Stimulated activated CD4-positive, alpha-beta T cell treated with anti-CD3 and anti-CD28 coated beads, Interleukin-1b, Interleukin-23, amount 100 ng/mL, for 48 hours (primary cell): ENCODE measurements at places on chromosomes 1 and 21.
A peak's percentile ranks its signal among the peaks of the same experiment; 100 is the strongest.

GRCh38 chr21:38039369-38039768, 123.1 kb upstream of the KCNJ6 start:
- no peak for DNase-seq

DNA sequence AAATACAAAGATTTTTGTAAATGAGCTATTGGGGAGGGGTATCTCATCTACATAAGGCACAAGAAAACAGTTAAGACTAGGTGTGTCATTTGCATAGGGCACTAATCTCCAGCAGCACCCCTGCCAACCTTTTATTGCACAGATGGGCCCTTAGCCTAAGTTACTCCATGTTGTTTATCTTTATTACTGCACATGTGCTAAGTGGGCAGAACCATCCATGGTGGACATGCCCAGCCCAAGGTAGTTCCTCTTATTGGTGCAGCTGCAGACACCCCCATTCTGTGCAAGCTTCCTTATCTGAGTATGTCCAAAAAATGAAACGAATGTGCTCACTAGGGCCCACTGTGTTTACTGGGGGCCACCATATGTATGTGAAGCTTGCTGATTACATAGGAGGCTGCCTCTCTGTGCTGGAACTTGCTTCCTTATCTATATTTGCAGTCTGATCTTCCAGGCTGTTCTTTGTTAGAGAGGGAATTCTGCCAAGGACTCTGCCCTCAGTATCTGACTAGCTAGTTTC, 77.3 kb upstream of the NEK7 start:
- DNase-seq, result no peak

- DNase-seq, result no peak
Measured at GRCh38 chr21:31903896-31904295, 31.1 kb downstream of the HUNK start.

GRCh38 chr1:201172326-201172725, 18.1 kb upstream of the TMEM9 start:
- DNase-seq, result no peak

DNA sequence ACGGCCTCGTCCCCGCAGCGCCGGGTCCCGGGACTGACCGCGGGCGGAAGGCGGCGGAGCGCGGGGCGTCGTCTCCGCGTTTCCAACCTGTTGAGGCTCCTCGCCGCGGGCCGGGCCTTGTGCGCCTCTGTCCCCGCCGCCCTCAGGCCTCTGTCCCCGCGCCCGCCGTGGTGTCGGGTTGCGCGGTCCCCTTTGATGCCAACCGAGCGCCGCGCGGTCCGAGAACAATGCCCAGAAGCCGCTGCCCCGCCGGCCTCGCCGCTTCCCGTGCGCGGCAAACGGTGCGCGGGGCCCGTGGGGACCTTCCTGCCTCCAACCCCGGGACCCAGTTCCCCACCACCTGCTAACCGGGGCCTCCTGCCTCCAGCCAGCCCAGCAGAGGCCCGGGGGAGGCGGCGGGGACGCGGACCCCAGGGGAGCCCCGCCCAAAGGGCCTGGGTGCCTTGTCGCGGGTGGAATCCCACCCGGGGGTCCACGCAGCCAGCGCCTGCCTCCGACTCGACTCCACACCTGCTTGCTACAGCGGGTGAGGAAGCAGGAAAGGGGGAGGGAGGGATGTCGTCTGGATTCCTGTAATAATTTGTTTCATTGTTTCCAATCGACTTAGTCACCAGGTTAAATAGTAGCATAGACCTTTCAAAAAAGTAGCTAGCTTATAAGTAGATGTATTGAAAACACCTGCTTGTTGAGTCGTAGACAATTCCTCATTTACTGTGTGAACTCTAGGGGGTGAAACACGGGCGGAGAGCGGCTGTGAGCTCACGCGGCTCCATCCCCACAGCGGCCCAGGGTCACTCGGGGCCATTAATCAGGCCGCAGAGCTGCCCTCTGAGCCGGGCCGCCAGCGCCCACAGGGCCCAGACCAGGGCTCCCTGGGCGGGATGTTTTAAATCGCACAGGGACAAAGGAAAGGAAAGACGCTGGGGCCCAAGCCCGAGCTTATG, 1.1 kb downstream of the COL18A1 start:
- peak; percentile 16 for DNase-seq

GRCh38 chr1:186042230-186042629, 308.0 kb downstream of the HMCN1 start:
- no peak for DNase-seq

- DNase-seq, result no peak
Measured at GRCh38 chr1:18111605-18112297, 4.2 kb downstream of the IGSF21 start.

GRCh38 chr1:115134850-115135480, 45.7 kb upstream of the TSPAN2 start:
- no peak for DNase-seq

DNA sequence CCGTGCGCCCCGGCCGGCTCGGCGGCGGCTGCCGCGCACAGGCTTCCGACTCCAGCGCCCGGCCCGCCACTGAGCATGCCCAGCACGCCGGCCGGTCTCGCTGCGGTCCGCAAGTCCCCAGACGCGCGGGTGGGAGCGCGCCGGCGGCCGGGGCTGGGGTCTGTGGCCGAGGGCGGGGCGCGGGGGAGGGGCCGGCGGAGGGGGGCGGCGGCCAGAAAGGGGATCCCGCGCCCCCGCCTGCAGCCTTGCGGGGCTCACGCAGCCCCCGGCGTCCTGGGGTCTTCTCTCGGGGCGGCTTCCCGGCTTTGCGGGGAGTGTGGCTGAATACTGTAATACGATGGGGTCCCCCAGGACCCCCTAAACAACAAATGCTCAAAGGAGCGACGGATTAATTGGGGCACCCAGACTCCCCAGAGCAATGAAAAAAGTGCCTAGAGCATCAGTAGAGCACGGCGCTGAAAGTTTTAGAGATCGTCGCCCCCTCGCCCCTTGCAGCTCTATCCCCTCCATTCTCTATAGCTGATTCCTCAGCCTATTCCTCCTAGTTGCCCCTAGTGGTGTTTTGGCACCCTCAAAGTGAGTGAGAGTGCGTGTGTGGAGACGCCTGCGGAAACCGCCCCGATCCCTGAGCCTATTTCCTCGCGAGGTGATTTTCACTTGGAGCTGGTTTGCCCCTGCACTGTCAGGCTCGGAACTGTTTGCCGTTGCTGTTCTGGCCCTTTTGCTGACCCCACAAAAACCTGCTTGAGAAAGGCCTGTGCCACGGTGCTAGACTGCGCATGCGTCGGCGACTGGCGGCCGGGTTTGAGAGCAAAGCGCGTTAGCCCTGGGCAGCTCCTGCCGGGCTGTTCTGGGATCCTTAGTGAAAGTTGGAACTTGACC, at the start of gene VAV3:
Gene VAV3 (minus strand): TSS at position 71 of the 882 bp plus-strand sequence. CDS start 311 bp downstream, outside the sequence.
- peak; percentile 74 for DNase-seq

- no peak for DNase-seq
Measured at GRCh38 chr1:183920651-183921050, 115.7 kb downstream of the RGL1 start.

- DNase-seq, result no peak
Measured at GRCh38 chr1:39262802-39263201, 58.3 kb downstream of the MACF1 start.

- no peak for DNase-seq
Measured at GRCh38 chr1:31507676-31508530, 68.4 kb upstream of the TINAGL1 start.

GRCh38 chr1:95503278-95504030, 269.4 kb downstream of the RWDD3 start:
- DNase-seq, result no peak

DNA sequence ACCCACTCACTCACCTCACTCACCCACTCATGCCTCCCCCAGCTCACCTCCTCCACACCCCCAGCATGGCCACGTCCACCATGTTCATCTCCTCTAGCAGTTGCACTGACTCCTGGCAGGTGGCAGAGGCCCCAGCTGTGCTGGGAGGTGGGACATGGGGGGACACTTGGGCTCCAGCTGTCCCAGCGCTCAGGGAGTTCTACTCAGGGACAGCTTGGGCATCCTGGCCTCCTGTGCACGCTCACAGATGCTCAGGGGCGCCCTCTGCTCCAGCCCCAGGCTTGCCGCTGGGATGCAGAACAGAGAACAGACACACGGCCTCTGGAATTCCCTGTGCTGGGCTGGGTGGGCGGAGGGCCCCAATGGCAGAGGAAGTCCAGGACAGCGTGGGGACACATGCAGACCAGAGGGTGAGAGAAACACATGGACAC, 5.2 kb downstream of the KRTAP10-8 start:
- no peak for DNase-seq

DNA sequence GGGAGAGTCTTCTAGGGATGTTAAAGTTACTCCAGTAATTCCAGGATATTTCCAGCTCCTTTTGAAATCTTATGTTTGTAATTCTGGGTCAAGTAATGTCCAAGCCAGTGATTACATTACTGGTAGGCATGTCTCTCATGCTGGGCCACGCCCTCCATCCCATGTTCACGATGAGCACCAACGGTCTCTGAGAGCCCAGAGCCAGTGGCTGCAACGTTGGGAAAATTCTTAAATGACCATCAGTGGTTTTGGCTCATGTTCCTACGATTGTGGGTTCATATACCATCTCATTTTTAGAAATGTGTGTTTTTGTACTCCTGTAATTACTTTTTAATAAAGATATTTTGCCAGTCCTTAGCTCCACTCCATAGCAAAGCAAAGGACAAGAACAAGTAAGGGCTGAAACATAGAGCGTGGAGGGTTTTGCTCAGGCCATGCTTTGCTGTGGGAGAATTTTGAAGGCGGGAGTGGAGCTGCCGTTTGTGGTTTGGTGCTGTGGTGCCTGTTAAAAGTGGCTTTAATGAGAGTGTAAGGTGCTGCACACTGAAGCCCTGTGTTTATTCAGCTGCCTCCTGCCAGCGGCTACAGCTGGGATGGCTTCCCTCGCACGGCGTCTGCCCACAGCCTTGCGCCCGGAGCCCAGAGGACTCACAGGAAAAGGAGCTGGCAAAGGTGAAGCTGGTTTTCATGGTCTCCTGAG, 28.9 kb downstream of the VANGL1 start:
- no peak for DNase-seq

DNA sequence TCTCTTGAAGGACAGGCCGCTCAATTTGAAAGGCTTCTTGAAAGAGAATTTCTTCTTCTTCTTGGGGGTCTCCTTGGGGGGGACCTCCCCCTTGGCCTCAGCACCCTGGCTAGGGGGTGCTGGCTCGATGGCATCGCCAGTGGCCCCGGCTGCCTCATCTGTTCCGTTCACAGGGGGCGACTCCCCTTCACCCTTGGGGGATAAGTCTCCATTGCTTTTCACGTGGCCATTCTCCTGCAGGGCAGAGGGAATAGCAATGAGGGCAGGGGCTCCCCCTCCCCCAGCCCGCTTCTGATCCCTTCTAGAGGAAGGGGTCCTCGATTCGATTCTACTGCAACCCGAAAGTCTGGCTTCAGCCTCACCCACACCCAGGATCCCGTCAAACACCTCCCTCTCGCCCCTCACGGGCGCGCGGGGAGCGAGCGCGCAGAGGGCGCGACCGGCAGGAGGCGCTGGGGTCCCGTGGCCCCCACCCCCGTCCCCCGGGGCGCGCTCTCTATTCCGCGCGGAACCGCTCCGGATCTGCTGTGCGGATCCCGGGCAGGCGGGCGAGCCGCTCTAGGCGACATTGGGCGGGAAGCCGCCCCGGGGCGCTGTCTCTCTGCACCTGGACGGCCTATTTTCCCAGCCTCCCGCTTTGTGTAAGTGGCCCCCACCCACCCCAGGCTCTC, 1.0 kb downstream of the MARCKSL1 start:
- peak; percentile 46 for DNase-seq

GRCh38 chr1:12658531-12659453, 14.9 kb downstream of the AADACL4 start:
- DNase-seq, result peak; percentile 66

GRCh38 chr1:3274972-3275371, 179.5 kb upstream of the ARHGEF16 start:
- DNase-seq, result no peak

DNA sequence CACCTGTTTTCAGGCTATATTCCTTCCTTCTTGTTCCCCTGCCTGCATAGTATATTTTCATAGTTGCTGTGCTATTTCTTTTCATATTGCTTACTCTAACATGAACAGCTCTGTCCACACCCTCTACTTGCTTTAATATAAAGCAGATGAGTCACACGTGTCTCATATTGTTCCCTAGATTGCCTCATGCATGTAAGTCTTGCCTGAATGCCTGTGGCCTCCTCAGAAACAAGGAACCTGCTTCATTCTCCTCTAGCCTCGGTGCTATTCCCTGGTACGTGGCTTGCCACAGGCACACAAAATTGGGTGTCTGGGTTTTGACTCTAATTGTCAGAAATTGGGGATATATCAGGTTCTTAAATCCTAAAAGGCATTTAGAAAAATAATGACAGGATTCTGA, 16.5 kb upstream of the PKP1 start:
- DNase-seq, result no peak

DNA sequence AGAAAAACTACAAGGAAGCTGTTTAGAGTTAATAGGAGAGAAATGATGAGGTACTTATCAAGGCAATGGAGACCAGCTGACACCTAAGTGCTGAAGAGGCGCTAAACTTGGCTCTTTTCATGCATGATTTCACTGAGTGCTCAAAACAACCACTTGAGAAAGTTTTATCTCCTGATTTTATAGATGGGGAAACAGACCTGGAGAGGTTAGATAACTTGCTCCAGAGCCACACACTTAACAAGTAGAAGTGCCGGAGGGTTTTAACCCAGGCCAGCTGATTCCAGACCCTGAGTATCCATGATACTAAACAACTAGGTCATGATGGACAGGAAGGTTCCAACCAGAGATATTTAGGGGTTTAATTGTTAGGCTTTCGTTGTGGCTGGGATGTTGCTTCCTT, 25.9 kb downstream of the UBE2U start:
- DNase-seq, result no peak
